DMS53 (cell line): ENCODE measurements at places on chromosomes 4 and X.

GRCh38 chr4:27429364-27429871 is 568.8 kb downstream of the STIM2 start:
- DNase-seq = peak; percentile 30

- peak; percentile 89 for DNase-seq
These were observed 72.9 kb upstream of the ENOX2 start for GRCh38 chrX:130975947-130976346.

DNA sequence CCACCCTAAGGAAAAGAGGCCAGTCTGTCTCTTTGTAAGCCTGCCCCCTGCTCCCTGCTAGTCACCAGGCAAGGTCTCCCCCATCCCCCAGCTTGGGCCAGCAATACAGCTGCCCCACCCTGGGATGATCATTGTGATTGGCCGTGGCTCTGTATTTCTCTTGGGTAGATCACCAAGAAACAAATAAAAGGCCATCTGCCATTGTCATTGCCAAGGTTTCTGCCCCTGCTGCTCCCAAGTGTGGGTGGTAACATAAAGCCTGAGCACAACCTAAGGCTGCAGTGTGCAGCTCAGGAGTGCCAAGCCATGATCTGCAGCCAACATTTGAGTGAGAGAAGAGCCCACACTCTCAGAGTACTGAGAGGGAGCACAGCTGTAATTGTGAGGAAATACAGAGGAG is 241.0 kb upstream of the POF1B start:
- DNase-seq = no peak

- DNase-seq = peak; percentile 47
These were observed 517.4 kb downstream of the RPA4 start for GRCh38 chrX:97401154-97401553.

- DNase-seq = peak; percentile 8
These were observed 89.5 kb downstream of the SNX25 start for GRCh38 chr4:185298728-185299430.

- no peak for DNase-seq
These were observed 56.0 kb downstream of the PDLIM5 start for GRCh38 chr4:94507708-94508107.
